Activated naive CD4-positive, alpha-beta T cell treated with anti-CD3 and anti-CD28 coated beads, Interleukin-2, amount 10 ng/mL, durations not matched to agents 7 days and 5 days (primary cell): ENCODE measurements at places on chromosomes 7 and 10.
A peak's percentile ranks its signal among the peaks of the same experiment; 100 is the strongest.

GRCh38 chr10:31593124-31593523 lies 274.1 kb downstream of the ZEB1 start:
- DNase-seq = no peak

DNA sequence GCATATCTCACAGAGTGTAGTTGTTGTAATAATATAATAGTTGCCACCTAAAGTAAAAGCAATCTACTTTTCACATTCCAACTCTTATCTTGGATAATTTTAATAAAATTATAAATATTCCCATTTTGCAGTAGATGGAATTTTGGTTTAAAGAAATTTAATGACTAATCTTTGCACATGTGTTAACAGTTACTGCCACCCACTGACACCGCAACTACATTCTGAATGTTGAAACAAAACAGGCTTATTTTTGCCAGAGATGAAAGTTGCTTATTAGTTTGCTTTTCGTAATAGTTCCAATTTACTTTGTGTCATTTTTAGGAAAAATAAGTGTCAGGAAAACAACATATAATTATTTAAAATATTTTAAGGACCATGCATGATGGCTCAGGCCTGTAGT lies 557.5 kb upstream of the PCDH15 start:
- no peak for DNase-seq

- no peak for DNase-seq
Measured at GRCh38 chr7:139650429-139651100, 127.1 kb downstream of the CLEC2L start.

- no peak for DNase-seq
Measured at GRCh38 chr10:52759154-52759553, 13.4 kb downstream of the MBL2 start.

DNA sequence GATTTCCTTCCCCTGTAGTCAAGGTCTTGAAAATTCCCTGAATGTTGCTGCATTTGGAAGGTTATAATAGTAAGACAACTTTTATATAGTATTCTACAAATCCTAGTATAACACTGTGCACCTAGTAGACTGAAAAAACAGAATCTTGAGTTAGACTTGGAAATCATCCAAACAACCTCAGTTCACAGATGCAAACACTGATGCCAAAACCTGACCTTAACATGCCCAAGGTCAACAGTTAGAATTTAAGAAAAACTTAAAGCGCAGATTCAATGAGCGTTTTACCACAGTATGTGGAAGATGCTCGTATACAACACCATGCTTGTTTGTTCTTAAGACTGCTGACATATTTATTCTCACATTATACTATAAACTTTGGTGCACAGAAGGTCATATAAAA lies 3.0 kb downstream of the PIP4K2A start:
- no peak for DNase-seq

GRCh38 chr7:149626972-149627371 lies 129.4 kb upstream of the ZNF746 start:
- DNase-seq = no peak

GRCh38 chr7:55569269-55569663 lies 3.0 kb downstream of the VOPP1 start:
- DNase-seq = no peak

DNA sequence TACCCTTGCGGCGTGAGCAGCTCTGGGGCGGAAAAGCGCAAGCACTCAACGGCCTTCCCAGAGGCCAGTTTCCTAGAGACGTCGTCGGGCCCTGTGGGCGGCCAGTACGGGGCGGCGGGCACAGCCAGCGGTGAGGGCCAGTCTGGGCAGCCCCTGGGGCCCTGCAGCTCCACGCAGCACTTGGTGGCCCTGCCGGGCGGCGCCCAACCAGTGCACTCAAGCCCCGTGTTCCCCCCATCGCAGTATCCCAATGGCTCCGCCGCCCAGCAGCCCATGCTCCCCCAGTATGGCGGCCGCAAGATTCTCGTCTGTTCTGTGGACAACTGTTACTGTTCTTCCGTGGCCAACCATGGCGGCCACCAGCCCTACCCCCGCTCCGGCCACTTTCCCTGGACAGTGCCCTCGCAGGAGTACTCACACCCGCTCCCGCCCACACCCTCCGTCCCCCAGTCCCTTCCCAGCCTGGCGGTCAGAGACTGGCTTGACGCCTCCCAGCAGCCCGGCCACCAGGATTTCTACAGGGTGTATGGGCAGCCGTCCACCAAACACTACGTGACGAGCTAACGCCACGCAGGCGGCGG lies 12.6 kb downstream of the TRIM8 start:
- no peak for DNase-seq

GRCh38 chr10:121091961-121092719 lies 241.0 kb downstream of the WDR11 start:
- no peak for DNase-seq

DNA sequence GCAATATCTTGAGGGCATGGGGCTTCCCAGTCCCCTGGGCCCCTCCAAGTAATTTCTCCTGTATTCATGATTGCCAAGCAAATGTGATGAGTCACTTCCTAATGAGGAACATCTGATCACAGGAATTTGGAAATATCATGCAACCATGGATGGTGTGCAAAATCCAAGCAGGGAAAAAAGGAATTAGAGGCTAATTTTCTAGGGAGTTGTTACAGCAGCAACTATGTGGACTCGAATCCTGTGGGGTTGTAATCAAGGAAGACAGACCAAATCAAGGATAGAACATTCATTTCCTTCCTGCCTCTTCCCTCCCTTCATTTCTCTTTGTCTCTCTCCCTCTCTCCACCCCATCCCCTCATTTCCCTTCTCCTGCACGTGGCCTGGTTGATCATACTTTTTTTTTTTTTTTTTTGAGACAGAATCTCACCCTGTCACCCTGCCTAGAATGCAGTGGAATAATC lies 23.9 kb upstream of the AGFG2 start:
- no peak for DNase-seq

- no peak for DNase-seq
Measured at GRCh38 chr10:122164023-122164601, 107.0 kb upstream of the BTBD16 start.

- no peak for DNase-seq
Measured at GRCh38 chr7:113109718-113110117, 8.6 kb downstream of the SMIM30 start.

DNA sequence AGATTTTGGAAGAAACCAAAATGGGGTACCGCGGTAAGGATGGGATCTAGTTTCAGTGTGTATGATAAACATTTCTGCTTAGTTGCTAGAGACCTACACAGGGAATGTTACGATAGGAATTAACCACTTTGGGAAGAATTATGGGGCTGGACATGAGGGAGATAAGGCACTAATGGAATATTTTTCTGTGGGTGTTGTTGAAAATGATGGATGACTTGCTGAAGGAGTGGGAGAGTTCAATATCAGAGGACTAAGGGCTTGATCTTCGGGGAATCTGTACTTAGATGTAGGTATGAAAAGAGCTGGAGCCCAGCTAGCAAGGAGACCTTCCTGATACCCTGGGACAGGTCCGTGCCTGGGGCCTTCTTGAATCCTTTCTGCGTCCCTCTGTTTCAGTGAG lies 303.7 kb downstream of the EXOC4 start:
- DNase-seq = no peak

- DNase-seq = no peak
Measured at GRCh38 chr10:132977807-132978206, 35.4 kb upstream of the CFAP46 start.

DNA sequence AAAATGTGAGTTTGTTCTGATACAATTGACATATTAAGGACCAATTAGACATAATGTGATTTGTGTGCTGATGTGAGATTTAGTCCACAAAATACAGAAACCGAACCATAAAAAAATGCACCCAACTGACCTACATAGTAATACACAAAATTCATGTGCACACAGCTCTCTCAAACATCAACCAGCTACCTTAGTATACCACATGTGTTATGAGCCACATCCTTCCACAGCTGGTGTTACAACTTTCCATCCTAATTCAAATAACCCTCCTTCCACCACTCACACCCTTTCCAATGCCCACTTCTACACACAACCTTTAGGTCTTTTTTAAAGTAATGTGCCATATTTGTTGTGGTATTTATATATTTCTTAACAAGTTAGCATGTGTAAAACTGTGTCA lies 31.7 kb upstream of the C7orf33 start:
- DNase-seq = no peak

- DNase-seq = no peak
Measured at GRCh38 chr7:46933596-46933995, 648.3 kb downstream of the TNS3 start.

DNA sequence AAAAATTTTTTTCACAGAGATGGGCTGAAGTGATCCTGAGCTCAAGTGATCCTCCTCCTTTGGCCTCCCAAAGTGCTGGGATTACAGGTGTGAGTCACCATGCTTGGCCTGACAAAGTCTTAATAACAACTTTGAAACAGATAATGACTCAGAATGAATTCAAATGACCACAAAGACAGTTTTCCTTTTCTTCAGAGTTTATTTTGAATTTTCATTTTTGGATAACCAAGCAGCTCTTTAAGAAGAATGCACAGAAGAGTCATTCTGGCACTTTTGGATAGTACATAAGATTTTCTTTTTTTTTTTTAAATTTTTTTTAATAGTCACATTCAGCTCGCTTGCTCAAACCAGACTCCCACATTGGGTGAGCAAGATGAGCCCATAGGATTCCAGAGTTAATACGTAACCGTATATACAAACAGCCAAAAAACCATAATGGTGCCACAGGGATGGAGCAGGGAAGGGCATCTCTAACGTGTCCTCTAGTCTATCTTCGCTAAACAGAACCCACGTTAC lies 43.0 kb upstream of the NMT2 start:
- peak; percentile 23 for DNase-seq

GRCh38 chr10:25808372-25808771 lies 125.7 kb upstream of the MYO3A start:
- DNase-seq = no peak

DNA sequence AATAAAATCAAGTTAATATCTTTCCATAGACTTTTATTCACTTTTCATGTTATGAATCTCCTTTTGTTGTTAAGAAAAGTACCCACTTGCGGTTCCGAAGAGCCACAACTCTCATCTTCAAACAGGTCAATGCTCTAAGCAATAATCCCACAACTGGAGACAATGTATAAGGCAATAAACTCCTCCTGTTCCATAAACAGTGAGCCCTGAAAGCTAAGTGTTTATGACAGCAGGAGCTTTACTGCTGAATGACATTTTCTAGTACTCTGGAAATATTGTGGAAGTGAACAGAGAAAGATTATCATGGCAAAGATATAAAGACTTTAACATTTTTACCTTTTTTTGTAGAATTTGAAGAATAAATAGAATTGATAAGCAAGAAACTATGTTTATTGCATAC lies 213.5 kb upstream of the MBL2 start:
- DNase-seq = no peak

GRCh38 chr7:66781408-66782090 lies 41.0 kb downstream of the RABGEF1 start:
- DNase-seq = no peak

GRCh38 chr7:25624833-25625232 lies 396.5 kb upstream of the NPVF start:
- DNase-seq = no peak

DNA sequence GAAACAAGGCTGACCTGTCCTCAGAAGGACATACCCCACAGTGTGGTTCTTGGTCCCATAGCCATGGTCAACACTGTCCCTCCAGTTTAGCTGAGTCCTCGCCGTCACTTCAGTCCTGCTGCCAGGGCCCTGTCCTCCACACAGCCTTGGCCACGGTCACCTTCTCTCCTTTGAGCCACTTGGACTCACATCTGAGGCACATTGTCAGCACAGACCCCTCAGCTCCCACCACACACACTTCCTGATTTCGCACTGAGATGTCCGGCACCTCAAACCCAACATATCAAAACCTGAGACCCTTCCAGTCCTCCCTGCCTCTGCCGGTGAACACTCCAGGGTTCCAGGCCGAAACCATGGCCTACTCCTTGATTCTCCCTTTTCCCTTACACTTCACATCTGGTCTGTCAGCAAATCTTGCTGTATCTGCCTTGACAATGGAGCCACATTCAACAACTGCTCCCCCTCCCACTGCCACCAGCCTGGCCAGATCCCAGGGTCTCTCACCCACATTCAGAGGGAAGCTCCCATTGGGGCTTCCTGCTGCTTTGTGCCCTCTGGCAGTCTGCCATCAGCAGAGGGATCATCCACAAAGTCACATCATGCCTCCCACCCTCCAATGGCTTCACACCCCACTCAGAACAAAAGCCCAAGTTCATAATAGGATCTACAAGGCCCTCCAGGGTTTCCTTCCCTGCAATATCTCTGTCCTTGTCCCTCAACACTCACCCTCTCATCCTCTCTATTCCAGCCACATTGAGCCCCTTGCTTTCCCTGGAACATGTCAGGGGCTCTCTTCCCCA lies 219.6 kb upstream of the SHH start:
- DNase-seq = no peak

GRCh38 chr7:142248166-142249160 lies 9.4 kb downstream of the PRSS58 start:
- DNase-seq = no peak

DNA sequence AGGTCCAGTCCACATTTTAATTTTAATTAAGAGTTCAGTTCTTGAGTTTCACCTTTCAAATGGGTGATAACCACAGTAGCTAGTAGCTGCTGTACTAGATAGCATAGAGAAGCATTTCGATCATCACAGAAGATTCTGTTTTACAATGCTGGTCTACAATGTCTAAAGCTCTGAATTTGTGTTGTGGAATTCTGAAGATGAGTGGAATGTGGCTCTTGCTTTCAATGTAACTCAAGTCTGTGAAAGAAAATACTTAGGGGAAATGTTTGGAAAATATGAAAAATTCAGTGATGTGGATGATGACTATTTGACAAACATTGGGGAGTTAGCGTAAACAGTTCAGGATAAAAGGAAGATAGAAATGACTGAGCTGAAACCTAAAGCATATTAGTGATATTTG lies 139.4 kb downstream of the GNAT3 start:
- DNase-seq = no peak

DNA sequence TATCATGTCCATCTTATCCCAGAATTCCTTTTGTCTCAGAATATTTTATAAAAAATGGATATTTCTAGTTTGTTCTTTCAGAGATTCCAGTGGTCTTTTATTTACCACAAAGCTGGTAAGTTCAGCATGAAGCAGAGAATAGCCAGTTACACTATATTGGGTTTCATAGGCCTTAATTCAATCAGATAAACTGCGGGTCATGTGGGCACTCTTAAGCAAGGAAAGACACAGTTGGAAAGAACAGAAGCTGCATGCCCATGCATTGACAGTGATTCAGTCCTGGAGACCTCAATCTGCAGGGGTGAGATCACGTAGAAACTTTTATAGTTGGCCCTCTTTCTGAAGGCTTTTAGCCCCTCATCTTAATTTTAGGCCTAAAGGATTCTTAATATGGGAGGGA lies 281.3 kb upstream of the IGFBP3 start:
- no peak for DNase-seq

GRCh38 chr10:50260791-50261281 lies 9.5 kb upstream of the ASAH2 start:
- DNase-seq = no peak

- DNase-seq = no peak
Measured at GRCh38 chr10:12534824-12535223, 185.5 kb downstream of the CAMK1D start.

DNA sequence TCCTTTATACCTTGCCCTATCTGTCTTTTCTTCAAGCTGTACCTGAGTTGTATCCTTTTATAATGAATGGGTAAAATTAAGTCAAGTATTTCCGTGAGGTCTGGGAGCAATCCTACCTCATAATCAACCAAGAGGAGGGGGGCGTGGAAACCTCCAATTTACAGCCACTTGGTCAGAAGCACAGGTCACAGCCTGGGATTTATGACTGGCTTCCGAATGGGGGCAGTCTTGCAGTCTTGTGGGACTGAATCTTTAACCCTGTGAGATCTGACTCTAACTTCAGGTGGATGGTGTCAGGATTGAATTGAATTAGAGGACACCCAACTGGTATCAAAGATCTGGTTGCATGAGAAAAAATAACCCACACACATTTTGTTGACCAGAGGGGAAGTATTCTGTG lies 23.5 kb upstream of the KCNMA1 start:
- DNase-seq = no peak

- DNase-seq = no peak
Measured at GRCh38 chr10:69781576-69781975, 20.1 kb upstream of the COL13A1 start.
